ENCODE measurements at places on chromosomes 7 and 10.

DNA sequence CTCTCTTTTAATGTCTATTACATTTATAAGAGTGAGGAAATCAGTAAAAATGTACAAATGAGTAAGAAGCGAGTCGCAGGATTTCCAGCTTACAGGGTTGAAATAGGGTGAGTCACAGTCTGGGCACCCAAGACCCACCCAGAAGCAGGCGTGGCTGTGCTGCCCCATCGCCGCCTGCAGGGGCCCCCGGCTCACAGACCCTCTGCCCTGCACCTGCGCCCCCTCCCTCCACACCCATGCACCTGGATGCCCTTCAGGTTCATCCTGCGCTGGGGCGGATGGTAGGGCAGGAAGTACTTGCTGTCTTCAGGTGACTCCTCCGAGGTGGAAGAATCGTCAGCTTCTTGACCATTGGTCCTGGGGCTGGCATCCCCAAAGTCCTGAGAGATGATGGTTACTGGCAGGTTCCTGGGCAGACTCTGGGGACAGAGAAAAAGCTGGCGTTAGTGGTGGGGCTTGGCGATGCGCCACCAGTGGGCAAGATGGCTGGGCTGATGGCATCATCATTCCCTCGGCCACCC is 90.2 kb upstream of the GNA12 start:
- no peak for DNase-seq

GRCh38 chr7:51226916-51227535 is 89.6 kb downstream of the COBL start:
- no peak for DNase-seq

DNA sequence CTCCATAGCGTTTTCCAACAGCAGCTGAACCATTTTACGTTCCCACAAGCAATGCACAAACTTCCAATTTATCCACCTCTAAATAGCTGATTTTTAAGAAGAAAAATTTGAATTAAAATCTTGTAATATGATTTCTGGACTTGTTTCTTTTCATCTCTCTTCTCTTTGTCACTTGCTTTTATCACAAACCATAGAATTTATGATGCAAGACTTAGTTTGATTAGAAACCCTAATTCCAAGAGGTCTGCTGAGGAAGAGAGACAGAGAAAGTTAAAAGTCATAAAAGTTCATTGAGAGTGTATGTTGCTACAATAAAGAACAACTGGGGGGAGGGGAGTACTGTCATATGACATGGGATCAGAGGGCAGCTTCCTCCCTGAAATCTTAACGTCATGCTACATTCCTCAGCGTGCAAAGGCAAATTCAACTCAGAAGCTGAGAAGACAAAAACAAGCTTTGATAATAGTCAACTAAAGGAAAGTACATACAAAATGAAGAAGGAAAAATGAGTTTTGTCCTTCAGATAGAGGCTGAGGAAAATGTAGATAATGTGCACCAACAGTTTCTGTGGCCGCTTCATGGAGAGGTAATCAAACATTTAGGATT is 18.4 kb upstream of the CUBN start:
- DNase-seq: no peak

DNA sequence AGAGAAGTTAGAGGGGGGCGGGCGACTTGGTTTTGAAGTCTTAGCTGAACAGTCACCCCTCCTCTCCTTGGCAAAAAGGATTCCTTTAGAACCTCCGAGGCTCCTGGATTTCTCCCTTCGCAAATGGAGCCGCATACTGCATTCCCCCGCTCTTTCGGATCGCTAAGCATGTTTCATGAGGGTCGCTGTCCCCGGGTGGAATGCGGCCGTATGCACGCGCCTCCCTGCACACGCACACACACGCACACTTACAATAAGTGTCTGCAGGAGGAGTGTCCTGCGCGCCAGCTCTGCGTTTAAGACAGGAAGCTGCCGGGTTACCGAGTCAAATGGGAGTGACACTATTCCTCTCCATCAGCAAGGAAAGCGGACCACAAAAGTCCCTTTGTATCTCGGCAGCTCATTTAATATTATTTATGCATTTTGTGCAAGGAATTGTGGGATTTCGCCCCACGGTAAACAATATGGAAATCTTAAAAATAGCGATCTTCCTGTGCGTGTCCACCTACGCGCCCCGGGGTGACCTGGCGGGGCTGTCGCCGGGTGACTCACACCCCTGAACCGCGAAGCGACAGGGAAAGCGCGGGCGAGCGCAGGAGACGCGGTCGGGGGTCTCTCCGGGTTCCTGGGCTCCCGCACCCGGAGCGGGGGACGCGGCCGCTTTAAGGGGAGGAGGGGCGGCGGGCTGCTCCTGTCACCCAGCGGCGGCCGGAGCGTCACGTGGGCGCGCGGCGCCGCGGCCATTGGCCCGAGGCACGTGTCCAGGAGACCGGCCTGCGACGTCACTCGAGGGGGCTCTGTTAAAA is 988 bp upstream of the EN2 start:
- no peak for DNase-seq

GRCh38 chr7:29479301-29480200 is 84.1 kb upstream of the PRR15 start:
- no peak for DNase-seq

- DNase-seq: no peak
Observed at GRCh38 chr7:106070201-106070551, 41.9 kb downstream of the SYPL1 start.

DNA sequence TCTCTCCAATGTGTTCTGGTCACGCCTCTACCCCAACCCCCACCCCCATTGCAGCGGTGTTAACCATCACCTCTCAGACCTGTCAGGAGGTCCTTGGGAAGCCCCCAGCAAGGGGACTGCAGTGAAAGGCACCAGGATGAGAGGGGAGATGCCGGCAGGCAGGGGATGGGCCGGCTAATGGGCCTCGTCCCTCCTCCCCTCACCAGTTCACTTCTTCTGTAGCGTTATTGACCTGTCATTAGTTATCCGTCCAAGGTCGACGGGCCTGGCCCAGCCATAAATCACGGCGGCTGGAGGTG is 18.8 kb downstream of the POLL start:
- no peak for DNase-seq

DNA sequence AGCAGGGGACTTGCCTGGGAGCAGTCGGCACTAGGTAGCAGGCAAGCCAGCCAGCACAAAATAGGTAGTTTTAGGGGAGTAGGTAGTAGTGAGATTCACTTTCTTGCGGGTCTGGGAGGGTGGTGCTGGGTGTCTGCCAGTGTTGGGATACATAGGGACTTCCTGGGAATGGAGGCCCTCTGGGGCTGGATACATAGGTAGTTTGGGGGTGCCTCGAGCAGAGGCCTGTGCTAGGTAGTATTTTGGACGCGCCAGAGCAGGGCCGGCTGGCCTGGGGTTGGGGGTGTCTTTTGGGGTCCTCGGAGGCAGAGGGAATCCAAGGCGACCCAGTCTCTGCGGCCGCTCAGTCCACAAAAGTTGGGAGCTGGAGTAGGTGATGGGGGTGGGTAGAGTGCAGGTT is 2.0 kb upstream of the HOXA3 start:
- no peak for DNase-seq

DNA sequence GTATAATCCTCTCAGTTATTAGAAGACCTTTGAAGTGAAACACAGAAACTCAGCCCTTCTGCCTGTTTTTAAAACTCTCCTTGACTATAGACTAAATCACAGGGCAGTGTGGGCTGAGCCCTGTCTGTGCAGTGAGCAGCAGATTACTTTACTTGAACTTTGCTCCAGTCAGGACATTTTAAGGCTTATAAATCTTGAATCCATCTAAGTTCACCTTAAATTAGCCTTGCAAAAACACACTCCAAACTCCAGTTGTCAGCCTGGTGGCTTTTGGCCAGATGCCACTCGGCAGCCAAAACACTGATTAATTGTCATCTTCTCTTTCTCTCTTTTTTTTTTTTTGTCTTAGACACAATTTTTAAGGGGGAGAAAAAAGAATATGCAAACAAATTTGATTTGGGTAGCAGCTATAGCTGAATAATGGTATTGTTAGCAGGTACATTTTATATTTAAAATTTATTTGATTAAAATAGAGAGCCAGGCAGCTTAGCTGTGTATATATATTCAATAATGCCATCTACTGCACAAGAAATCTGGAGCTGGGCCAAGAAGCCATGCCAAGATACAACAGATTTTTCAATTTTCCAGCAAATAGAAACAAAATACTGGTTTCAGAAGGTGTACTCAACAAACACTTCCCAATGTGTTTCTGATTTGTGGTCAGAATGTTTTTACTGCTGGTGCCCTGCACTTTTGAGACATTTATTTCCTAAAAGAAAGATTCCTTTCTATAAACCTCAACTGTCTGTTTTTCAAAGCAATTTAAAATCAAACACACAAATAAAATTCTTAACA is 247.7 kb downstream of the TFEC start:
- no peak for DNase-seq

DNA sequence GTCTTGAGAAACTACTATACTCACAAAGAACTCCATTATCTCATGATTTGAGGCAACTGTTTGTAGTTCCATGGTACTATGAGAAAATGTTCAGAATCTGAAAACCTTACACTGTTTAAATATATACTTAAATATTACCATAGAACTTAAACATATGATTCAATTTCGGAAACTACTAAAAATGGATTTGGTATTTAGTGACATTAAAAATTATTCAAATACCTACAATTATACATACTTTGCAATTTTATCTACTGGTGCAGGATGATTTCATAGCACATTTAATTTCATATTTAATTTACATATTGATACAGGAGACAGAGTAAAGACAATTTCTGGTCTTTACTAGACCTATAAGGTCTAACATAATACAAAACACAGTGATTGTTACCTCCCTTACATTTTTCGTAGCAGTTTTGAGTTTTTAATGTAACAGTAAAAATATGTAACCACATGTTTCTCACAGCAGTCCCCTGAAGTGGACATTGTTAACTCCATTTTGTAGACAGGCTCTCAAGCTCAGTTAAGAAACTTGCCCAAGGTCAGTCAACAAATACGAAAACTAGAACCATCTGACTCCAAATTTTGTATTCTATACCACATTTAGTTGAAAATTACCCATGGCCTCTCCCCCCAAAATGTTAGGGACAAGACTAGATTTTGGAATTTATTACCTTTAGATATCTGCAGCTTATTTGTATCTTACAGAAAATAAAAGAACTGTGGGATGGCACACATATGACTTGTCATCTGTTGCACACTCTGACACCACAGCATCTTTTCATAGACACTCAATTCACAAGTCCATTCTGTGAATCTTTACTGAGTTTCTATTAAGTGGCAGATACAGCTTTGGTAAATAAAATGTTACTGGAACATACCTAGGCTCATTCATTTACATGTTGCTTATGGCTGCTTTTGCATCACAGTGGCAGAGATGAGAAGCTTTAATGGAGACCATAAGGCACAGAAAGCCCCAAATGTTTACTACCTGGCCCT is 36.8 kb downstream of the MTPN start:
- DNase-seq: no peak

GRCh38 chr7:36021917-36022550 is 131.0 kb upstream of the EEPD1 start:
- DNase-seq: no peak

- DNase-seq: no peak
Observed at GRCh38 chr10:33674986-33675599, 340.6 kb upstream of the NRP1 start.

GRCh38 chr10:3213758-3214515 is 41.4 kb upstream of the PITRM1 start:
- DNase-seq: no peak

DNA sequence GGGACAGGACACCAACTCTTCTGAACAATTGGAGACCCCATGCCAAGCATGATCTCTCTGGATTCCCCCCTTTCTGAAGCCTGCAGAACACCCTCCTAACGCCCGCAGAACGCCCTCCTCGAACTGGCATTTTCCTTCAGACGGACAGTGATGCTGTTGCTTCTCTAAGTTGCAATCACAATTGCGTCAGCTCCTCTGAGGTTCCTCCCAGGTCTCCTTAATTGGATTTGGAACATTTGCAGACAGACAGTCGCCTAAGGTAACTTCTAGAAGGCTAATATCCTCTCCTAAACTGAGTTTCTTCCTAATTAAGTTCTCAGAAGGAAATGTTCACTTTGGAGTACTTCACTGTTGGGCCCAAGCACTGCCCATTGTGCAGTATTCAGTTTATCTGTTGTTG is 20.5 kb upstream of the SERPINE1 start:
- DNase-seq: no peak

GRCh38 chr10:13670311-13670710 is 83.5 kb downstream of the PRPF18 start:
- DNase-seq: no peak

GRCh38 chr10:46524472-46525176 is 31.8 kb downstream of the GPRIN2 start:
- no peak for DNase-seq

DNA sequence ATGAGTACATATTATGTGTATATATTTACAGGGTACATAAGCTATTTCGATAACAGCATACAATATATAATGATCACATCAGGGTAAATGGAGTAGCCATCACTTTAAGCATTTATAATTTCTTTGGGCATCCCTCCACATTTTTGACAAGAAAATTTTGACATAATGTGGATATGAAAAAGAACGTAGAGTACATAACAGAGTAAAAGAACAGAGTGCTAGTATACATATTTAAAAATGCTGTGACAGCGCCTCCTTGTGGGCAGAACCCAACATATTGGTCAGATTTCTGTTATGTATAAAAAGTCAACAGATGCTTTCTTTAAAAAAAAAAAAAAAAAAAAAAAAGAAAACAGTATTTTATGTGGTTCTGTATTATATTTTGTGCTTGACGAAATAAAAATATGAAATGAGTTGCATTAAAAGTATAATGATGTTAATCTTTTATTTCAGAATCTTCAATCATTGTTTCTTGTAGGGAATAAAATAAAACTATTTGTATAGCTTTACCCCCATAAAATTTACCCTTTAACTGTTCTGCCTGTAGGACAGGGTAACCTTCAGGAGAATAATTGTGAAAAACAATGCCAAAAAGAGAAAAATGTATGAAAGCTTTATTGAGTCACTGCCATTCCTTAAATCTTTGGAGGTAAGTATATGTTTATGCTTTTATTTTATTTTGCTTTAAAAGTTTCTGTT is 18.3 kb upstream of the HBP1 start:
- peak; percentile 32 for DNase-seq

DNA sequence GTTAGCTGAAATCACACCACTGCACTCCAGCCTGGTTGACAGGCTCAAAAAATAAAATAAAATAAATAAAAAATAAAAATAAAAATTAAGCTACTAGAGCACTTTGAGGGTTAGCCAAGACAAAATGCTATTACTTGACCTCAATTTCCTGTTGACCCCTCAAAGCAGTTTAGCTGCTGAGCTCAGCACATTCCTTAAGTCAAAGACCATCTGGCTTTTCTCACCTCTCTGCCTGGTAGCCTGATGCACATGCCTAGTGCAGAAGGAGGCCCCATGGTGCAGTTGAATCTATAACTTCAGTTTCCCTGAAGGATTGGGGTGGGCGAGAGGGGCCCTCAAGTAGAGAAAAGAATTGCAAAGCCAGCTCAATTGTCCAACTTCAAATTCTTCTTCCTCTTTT is 211.1 kb upstream of the GALNT17 start:
- no peak for DNase-seq

- DNase-seq: no peak
Observed at GRCh38 chr7:2248984-2249694, 7.1 kb downstream of the NUDT1 start.

DNA sequence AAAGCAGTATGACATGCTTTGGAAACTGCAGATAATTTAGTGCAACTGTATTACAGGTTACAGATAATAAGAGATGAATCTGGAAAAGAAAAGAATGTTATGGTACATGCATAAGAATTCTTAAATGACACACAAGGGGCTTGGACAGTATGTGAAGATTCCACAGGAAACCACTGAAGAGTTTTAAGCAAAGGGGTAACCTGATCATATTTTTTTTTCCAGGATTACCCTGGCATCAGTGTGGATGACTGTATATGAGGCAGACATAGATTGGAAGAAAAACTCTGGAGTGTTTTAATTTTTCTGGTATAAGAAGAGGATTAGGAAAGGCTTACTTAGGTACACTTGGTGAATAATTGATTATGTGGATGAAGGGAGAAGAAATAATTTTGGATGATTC is 8.1 kb downstream of the TFPI2 start:
- no peak for DNase-seq

Measured in stimulated activated CD8-positive, alpha-beta memory T cell treated with anti-CD3 and anti-CD28 coated beads, Interleukin-15, amount 100 ng/mL, for 48 hours (primary cell).